ENCODE measurements at places on chromosomes 3 and 15.

DNA sequence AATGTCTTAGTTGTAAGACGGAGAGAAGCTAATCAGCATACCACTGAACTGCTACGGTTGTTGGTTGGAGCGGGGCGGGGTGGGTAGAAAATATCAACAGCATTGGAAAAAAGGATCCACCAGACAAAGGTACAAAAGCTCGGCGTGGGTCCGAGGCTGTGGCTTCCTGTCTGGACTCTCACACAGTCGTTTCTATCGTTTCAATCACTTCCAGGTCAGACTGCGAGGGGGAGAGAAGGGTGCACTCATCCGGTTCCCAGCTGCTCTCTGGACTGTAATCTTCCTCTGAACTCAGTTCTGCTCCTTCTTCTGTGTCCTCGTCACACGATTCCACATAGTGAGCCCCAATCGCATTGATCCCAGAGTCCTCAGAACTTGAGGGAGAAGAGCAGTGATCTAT is 70.0 kb downstream of the C3orf70 start:
- H3K27me3 ChIP-seq = peaks cover 3% of the 10 kb centered on the region
- no peak overlapping the region for H3K27ac ChIP-seq
- no peaks in the 10 kb centered on the region for H3K4me1 ChIP-seq

DNA sequence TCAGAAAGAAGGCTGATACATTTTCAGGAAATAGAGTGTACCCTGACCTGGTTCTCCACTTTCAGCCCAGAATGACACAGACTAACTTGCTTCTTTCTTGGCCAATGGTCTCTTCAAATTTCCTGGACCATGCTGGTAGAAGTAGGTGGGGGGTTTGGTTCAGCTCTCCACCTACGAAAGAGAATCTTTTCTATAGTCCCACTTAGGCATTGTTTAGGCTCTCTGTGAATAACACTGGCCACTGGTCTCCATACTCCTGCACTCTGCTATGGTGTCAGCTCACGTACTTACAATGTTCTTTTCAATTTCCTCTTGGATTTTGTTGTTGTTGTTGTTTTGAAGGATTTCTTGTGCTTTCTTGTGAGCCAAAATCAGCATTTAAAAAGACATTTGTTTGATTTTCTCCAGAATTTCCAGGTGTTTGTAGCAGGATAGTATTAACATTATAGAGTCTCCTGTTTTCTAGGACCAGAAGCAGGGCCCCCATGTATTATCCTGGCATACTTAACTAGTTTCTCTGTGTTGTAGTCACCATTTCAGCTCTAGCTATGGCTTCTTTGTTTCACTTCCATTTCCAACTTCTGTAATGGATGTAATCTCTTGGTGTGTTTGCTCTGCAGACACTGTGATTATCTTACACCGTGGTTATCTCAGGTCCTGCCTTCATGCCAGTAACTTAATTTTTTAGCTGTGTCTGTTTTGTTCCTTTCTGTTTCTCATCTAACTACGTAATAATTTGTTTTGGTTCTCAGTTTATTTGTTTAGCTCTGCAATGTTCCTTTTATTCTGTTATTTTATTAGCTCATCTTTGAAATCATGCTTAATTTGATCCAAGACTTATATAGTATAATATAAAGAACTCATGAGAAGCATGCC is 61.4 kb downstream of the CHRNA7 start:
- no peaks in the 10 kb centered on the region for H3K4me1 ChIP-seq
- H3K36me3 ChIP-seq = no peaks in the 10 kb centered on the region
- H3K4me3 ChIP-seq = no peak overlapping the region
- H3K27me3 ChIP-seq = peaks cover 8% of the 10 kb centered on the region
- H3K27ac ChIP-seq = no peak overlapping the region
- DNase-seq = no peak

DNA sequence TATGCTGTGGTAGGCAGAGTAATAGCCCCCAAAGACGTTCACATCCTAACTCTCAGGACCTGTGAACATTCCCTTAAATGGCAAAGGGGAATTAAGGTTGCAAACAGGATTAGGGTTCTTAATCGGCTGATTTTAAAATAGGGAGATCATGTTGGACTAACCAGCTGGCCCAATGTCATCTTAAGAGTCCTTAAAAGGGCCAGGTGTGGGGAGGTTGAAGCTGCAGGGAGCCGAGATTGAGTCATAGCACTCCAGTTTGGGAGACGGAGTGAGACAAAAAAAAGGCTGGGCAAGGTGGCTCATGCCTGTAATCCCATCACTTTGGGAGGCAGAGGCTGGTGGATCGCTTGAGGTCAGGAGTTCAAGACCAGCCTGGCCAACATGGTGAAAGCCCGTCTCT is 1.6 kb upstream of the FLNB start:
- H3K4me1 ChIP-seq = peaks cover 16% of the 10 kb centered on the region
- H3K27me3 ChIP-seq = no peaks in the 10 kb centered on the region
- no peak overlapping the region for H3K4me3 ChIP-seq
- H3K27ac ChIP-seq = no peak overlapping the region
- H3K36me3 ChIP-seq = no peaks in the 10 kb centered on the region
- no peak for DNase-seq

- H3K27me3 ChIP-seq = peaks cover 12% of the 10 kb centered on the region
- H3K4me1 ChIP-seq = peaks cover 19% of the 10 kb centered on the region
- no peak overlapping the region for H3K27ac ChIP-seq
- DNase-seq = no peak
Measured at GRCh38 chr3:169861871-169862270, 7.9 kb downstream of the LRRC31 start.

- DNase-seq = no peak
- H3K4me1 ChIP-seq = no peaks in the 10 kb centered on the region
- H3K27me3 ChIP-seq = no peaks in the 10 kb centered on the region
- no peak overlapping the region for H3K27ac ChIP-seq
- H3K36me3 ChIP-seq = no peaks in the 10 kb centered on the region
Measured at GRCh38 chr3:5305684-5305989, 118.1 kb downstream of the EDEM1 start.

GRCh38 chr3:79461129-79461792 is 306.5 kb downstream of the ROBO1 start:
- H3K27ac ChIP-seq = no peak overlapping the region
- no peak for DNase-seq
- no peaks in the 10 kb centered on the region for H3K27me3 ChIP-seq
- H3K4me3 ChIP-seq = no peak overlapping the region

- H3K36me3 ChIP-seq = no peaks in the 10 kb centered on the region
- peaks cover 2% of the 10 kb centered on the region for H3K27me3 ChIP-seq
- H3K4me1 ChIP-seq = no peaks in the 10 kb centered on the region
- no peak overlapping the region for H3K27ac ChIP-seq
- H3K4me3 ChIP-seq = no peak overlapping the region
- no peak for DNase-seq
Measured at GRCh38 chr15:38324939-38325647, 72.5 kb downstream of the SPRED1 start.
